ENCODE measurements at places on chromosomes 2 and 18.

GRCh38 chr2:54271843-54272627 is 16.0 kb upstream of the TSPYL6 start:
- no peak for DNase-seq

DNA sequence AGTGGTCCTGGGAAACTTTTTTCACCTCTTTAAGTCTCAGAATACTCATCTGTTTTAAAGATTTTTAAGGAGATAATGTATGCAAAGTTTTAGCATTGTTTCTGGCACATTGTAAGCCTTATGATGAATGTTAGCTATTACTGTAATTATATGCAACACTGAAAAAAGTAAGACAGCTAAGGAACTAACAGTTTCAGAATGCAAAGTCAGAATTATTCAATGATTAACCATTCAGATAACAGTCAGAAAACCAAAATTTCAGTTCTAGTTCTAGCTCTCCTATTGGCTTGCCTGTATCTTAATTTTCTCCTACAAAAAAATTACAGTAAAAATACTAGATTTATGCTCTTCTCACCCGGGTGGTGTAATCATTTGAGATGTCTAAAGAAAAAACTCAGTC is 101.1 kb downstream of the SLC4A10 start:
- DNase-seq: no peak

GRCh38 chr2:136441979-136442714 is 323.2 kb upstream of the THSD7B start:
- no peak for DNase-seq

DNA sequence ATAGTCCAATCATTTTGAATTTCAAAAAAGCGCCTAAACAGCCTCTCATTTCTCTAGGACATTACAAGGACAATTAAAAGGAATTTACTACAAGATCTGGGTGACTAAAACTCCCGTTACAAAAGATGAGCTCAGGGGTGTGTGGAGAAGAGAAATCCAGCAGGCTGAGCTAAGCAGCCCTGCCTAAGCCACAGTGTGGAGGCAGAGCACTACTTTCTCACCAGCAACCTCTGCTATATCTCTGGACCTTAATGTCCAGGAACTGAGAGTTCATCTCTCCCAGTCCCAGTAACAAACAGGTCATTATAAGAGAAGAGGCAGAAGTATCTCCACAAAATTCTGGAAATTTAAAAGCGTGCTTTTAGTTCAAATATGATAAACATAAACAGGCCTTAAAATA is 18.9 kb upstream of the ANKRD62 start:
- DNase-seq: no peak

- peak; percentile 74 for DNase-seq
Observed at GRCh38 chr2:43224571-43225092, 1.8 kb downstream of the ZFP36L2 start.

DNA sequence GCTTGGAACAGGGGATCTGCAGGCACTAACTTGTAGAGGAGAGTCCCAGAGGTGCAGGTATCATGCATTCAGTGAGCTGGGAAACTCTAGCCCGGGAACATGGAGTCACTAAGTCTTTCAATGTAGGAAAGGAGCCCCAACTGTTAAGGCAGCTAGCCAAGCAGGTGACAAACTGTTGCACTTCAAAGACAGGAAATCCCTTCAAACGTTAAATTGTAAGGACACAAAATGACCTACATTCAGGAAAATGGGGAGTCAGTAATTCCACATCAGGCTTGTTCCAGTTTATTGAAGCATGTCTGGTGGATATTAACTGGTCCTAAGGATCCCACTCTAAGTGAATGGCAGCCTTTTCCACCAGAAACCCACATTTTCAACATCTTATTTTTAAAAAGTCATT is 364.5 kb downstream of the MTX2 start:
- DNase-seq: no peak

GRCh38 chr18:5973099-5973498 is 77.8 kb upstream of the TMEM200C start:
- DNase-seq: no peak

DNA sequence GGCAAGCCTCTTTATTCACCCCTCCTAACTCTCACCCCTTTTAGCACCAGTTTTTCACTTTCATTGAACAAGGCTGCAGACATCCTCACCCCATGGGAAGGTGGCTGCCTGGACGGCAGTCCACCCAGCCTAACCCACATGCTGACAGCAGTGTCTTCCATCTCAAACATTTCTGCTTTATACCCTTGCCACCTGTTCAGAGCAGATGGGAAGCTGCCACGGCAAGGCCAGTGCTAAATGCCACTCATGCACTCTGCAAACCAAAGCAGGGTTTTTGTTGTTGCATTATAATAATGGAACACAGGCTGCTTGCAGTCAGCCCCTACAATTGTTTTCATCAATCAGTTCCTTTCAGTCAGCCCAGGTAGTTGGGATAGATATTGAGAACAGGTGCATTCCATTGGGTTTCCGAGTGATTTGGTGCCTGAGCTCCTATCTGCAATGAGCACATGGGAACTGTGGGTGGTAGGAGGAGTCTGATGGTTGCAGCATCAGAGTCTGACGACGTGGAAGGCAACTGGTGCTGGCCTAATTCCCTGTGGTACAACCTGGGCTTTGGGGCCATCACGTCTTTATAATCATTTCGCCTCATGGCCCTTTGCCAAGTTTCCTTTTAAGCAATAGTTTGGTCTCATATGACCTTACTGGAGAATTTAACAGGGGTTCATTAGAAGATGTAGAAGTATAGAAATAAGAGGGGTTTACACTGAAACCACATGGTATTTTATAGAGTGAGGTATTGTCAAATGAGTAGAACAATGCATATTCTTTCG is 252.5 kb upstream of the SP5 start:
- no peak for DNase-seq

DNA sequence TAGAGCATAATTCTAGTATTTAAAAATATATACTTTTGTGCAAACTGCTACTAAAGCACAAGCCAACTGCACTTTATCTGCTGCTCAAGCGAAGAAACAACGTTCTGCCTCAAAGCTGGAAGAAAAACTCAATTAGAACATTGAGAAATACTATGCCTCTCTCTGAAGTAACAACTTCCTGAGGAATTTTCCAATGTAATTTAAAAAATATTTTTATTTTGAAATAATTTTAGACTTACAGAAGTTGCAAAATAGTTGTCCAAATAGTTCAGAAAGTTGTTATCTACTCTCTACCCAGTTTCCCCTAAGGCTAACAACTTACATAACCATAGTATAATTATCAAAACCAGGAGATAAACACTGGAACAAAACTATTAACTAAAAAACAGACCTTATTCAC is 12.3 kb upstream of the POLI start:
- no peak for DNase-seq

DNA sequence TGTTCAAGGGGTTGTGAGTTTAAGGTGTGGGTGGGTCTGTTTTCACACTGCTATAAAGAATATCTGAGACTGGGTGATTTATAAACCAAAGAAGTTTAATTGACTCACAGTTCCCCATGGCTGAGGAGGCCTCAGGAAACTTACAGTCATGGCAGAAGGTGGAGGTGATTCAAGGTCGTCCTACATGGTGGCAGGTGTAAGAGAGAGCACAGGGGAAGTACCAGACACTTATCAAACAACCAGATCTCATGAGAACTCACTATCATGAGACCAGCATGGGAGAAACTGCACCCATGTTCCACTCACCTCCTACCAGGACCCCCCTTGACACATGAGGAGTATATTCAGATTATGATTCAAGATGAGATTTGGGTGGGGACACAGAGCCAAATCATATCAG is 38.0 kb downstream of the RHBDD1 start:
- DNase-seq: no peak

DNA sequence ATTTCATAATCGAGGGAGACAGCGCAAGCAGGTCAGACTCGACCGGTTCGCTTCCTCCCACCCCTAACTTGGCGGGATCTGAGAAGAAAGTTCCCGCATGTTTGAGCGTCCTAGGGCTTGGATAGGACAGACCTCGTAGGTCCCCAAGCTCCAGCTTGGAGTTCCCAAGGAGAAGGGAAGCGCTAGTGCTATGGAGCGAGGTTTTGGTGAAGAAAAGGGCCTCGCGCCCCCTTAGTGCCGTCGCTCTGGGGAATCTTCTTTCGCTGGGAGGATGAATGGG is 11.6 kb upstream of the SKOR2 start:
- DNase-seq: peak; percentile 1

DNA sequence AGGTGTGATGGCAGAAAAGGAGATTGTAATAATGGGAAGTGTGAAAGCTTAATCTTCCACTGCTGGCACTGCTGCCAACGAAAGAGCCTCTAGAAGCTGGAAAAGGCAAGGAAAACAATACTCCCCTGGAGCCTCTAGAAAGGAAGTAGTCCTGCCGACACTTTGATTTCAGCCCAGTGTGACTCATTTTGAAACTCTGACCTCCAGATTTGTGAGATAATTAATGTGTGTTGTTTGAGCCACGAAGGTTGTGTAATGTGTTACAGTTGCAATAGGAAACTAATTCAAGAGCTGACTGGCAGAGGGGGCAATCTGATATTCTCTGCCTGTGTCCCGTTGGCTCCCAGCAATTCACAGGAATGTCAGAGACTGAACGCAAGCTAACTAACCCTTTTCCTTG is 219.2 kb upstream of the UBE2E3 start:
- no peak for DNase-seq

- DNase-seq: no peak
Observed at GRCh38 chr2:74625658-74626425, 22.3 kb downstream of the M1AP start.

DNA sequence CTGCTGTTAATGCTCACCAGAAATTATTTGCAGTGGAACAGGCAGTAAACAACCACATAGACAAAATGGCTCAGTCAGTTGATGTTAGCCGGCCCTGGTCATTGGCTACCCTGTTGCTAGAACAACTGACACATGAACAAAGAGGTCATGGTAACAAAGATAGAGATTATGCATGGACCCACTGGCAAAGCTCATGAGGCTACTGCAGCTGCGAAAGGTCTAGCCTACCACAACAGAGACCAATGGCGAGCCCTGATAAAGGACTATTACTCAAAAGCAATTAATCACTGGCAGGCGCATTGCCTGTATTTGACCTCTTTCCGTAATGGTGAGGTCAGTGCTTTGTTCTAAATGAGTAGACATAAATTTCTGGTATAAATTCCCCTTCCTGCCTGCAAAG is 474.2 kb downstream of the DSC3 start:
- DNase-seq: no peak

GRCh38 chr2:37084797-37085196 is 479 bp downstream of the GPATCH11 start:
- no peak for DNase-seq

DNA sequence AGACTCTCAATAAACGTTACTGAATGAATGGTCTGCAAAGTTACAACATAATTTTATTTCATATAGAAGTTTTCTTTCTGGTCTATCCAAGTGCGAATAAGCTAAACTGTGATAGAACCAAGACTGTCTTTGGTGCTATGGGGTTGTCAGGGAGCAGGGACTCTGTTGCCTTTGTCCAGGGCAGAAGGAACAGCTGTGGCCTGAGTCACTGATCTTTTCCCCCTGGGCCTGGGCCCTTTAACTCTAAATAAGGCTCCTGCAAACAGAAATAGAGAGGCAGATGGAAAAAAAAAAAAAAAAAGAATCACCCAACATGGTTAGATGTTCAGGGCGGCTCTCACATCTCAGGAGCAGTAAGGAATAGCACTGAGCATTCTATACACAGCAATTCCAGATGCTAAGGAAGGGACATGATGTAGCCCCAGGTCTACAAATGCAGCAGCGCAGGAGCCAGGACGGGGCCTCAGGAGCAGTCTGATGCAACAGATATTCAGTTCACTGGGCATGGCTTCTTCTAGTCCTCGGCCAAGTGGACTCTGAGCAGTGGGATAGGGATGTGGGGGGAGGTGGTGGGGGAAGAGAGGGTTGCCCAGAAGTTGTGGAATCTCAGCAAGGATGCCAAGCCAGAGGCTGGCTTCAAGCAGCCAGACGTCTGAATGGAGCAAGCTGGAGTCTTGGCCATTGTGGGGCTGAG is 247.1 kb upstream of the SIX2 start:
- no peak for DNase-seq

- DNase-seq: no peak
Observed at GRCh38 chr2:16311521-16312440, 353.9 kb downstream of the CYRIA start.

DNA sequence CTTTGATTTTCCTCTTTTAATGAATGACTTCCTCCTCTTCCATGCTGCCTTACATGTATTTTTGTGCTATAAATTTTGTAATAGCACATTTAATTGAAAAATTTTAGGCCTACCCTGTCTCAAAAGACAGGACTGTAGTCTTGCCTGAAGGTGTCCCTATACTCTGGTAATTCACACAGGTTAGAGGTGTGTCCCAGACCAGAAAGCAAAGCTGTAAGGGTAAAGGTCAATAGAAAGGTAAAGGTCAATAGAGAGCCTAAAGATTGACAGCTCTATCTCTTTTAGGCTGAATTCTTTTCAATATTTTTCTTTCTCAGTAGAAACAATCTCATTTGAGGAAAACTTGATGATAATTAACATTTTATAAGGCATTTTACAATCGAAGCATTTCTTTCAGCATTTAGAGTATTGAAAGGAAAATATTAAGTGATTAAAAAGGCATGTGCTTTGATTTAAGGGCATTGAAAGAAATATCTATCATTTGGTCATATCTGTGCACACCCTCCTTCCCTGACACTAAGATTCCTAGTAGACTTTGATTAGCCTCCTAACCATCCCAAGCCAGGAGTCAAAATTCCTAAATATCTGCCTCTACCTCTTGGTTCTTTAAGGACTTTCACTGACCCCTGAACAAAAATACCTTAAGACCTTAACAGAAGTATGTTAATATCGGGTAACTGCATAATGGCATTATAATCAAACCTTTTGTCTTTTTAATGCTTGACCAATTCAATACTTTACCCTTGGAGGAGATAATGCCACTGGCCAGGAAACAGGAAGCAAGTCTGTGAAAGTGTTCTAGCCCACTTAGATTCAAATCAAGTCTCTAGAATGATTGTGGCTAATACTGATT is 161.8 kb upstream of the DTNA start:
- DNase-seq: no peak

DNA sequence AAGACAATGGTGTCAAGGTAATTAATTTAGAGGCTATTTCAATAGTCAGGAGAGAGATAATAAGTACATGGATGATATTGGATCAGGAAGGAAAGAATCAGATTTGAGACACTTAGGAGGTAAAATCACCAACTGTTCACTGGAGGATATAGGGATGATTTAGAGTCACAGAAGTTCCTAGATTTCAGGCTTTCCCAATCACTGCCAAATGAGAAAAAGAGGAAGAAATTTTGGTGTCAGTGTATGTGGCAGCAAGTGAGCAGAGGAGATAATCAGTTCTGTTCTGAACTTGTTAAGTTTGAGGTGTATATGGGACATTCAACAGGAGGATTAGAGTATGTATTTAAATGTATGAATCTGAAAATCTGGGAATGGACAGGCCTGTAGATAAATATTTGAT is 640.4 kb downstream of the NR4A2 start:
- no peak for DNase-seq

GRCh38 chr2:219254590-219255201 is 978 bp upstream of the TUBA4A start:
- no peak for DNase-seq

DNA sequence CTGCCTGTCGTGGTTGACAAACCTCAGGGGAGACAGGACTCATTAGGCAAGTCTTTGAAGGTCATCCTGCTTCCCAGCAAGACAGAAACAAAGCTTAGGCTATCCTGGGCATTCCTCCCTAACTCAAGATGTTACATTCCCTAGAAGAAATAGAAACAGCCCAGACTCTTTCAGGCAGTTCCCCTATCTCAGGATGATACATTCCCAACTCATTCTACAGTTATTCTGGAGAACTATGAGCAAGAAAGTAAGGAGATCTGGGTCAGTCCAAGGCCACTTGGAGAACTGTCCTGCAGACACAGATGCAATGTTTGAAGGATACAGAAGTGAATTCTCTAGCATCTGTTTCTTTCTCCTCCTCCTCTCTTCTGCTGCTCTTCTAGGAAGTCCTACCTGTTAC is 220.1 kb upstream of the NCKAP5 start:
- no peak for DNase-seq

All from NCI-H526 (cell line).